ENCODE measurements at places on chromosomes 7 and 10.

GRCh38 chr7:20777377-20778062 lies 9.2 kb downstream of the SP8 start:
- DNase-seq = no peak

- DNase-seq = no peak
Observed at GRCh38 chr10:43981232-43981631, 332.6 kb upstream of the ZNF32 start.

DNA sequence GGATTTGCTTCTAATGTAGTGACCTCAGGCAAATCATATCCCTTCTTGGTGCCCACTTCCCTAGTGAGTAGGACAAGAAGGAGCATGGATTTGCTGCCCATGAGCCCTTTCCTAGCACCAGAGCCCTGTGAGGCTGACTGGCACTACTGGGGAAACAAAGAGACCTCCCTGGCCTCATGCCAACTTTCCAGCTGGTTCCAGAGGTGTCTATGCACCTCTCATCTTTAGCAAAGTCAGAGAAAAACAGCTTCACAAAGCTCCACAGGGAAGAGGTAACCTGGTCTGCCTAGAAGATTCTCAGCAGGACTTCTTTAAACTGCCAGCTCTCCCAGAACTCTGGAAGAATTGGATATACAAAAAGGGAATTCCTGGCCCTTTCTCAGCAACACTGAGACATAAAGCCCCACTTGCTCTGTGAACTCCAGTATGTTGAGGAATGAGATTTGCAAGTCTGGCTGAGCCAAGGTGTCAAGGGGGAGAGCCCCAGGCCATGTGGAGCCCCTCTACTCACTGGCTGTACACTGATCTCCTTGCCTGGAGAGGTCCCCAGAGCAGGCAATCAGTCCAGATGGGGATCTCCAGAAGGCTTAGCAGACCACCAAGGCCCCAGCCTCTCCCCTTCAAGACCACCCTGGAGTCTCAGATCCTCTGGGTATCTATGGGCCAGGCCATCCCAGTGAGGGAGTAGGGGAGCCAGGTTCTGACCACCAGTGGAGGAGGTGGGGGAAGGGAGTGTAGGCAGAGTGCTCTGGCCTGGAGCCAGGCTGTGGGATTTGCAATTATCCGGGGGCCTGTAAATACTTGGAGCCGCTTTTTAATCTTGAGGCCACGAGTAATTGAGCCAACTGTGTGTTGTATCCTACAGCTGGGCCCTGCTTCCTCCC lies 24.4 kb upstream of the RBM20 start:
- DNase-seq = no peak

DNA sequence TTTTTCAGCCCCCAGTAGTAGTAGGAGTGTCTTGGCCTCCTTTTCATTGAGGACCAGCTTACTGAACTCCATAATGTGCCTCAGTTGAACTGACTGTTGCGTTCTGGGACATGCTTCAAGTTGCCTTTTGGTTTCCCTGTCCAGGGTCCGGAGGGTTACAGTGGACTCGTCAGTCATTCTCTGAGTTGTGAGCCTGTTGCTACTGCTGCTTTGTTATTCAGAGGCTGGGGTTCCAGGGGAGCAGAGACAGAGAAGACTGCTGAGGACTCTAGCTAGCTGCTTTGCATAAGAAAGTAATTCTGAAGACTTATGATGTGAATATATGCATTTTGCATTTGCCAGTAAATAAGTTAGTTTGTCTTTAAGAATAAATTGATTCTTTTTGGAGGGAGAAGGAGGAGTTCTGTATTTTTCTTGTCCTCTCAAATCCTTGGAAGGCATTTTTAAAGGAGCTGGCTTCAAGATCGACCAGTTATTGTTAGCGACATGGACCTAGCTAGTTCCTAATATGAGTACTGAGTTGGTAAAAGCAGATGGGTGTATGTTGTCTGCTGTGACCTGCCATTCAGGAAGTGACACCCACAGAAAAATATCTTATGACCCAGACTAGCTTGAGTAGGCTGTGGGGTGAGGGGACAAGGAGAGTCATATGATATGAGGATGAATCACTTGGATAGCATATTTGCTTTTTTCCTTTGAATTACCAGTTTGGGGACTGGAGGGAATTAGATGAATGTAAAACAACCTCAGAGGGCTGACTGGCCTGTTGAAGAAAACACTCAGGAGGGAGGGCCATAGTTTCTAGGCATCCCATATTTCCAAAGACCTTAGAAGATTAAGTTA lies 8.3 kb downstream of the PI4K2A start:
- no peak for DNase-seq

DNA sequence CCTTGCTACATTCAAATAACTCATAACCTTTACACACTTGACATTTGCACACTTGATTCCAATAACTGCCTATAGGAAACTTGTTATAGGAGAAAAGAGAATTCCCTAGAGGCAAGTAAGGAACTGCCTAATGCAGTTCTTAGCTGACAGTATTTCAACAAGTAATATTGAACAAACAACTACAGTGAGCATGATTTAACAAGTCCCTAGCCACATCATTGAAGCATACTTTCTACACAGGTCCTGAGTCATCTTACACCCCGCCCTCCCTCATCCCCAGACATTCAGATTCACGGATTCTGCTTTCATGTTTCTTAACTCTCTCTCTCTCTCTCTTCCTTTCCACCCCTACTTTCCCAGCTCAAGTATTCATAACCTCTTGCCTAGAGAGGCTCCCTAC lies 153.5 kb downstream of the LSM5 start:
- DNase-seq = no peak

DNA sequence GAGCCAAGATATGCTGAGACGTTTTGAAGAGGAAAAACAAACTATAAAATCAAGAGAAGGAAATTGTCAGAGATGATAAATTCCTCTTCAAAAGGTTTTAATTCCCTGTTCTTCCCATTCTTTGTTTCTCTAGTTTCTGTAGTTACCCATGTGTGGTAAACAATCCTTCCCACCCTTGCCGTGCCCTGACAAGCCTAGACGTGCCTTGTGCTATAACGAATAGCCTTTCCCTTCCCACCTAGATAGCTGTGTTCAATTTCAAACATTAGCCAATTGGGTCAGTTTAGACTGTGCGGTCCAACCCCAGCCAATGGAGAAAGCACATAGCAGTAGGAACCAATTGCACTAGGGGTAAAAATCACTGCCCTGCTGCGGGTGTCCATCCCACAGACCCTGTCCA lies 138.1 kb downstream of the RALA start:
- no peak for DNase-seq

DNA sequence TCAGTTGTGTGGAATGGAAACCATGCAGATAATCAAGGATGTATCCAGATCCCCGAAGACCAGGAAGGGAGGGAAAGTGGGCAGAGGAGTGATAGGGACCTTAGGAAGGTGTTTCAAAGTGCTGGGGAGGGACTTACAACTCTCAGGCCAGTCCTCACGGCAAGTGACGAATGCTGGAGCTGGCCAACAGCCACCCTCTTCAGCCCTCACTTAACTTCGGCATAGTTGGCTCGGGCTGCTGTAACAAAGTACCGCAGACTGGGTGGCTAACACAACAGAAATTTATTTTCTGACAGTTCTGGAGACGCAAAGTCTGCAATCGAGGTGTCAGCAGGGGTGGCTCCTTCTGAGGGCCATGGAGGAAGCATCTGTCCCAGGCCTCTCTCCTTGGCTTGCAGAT lies 265.9 kb upstream of the YAE1 start:
- no peak for DNase-seq

GRCh38 chr7:55245271-55245723 lies 119.8 kb upstream of the LANCL2 start:
- DNase-seq = no peak

DNA sequence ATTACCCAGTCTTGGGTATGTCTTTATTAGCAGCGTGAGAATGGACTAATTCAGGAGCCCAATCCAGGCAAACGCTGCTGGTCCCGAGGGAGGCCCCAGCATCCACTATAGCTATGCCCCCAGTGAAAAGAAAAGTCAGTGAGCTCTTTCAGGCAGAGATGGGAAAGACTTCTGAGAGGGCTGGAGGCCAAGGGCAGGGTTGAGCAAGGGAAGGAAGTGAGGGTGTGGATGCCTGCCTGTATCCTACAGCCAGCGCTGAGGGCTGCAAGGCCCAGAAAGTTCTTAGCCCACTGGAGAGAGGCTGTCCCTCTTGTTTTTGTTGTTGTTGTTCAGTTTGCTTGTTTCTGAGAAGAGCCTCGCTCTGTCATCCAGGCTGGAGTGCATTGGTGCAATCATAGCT lies 261.6 kb downstream of the ZEB1 start:
- no peak for DNase-seq

DNA sequence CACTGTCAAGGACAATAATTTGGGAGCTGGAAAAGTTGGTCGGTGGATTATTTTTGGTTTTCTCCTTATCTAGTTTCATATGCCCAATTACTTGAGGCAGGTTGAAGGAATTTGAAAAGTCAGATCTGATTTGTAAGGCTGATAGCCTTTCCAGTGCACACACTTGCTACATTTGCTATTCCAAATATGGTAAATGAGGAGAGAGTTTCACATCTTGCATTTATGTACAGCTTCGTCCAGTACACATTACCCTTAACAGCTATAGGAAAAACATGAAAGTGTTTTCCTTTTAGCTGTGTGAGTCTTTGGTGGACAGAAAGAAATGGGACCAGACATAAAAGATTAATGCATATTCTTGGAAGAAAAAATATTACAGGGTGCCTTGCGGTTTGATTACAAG lies 201.8 kb downstream of the CELF2 start:
- DNase-seq = no peak

DNA sequence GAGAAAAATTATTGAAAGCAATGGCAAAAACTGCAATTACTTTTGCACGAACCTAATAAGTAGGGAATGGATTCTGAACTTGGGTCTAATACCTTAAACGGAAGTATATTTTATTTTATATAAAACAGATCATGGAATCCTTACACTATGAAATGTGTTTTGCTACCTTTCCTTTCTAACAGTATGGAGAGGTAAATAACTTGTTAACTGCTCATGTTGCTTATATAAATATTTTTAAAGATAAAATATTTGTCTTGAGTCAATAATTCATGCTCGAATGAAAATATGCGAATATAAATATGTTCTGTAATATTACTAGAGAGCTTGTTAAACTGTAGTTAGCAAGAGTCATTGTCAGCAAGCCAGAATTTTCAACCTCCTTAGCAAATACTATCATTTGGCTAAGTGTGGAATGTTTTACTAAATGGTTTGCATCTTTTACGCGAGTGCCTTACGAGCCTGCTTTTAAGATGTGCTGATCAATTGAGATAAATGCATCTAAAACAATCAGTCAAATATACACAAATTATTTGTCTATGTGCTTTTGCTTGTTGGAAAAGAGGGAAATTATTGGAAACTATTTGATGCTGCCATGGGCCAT lies 5.9 kb downstream of the GNAT3 start:
- DNase-seq = no peak

GRCh38 chr10:114653926-114654325 lies 4.1 kb downstream of the ABLIM1 start:
- DNase-seq = no peak
